M059J (cell line): ENCODE measurements at places on chromosomes 2 and 18.

GRCh38 chr2:130922417-130922816 lies 85.7 kb downstream of the ARHGEF4 start:
- DNase-seq = no peak

- DNase-seq = peak; percentile 39
These were observed 22.5 kb downstream of the STAMBP start for GRCh38 chr2:73851274-73851673.

DNA sequence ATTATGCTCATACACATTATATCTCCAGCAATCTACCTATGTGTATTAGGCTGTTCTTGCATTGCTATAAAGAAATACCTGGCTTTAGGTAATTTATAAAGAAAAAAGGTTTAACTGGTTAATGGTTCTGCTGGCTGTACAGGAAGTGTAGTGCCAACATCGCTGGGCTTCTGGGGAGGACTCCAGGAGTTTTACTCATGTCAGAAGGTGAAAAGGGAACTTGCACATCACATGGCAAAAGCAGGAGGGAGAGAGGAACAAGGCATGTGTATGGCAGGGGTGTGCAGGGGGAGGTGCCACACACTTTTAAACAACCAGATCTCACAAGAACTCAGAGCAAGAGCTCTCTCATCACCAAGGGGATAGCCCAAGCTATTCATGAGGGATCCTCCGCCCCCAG lies 715.4 kb upstream of the ZEB2 start:
- DNase-seq = peak; percentile 4

- no peak for DNase-seq
These were observed 12.6 kb upstream of the SFXN5 start for GRCh38 chr2:73083886-73084800.

DNA sequence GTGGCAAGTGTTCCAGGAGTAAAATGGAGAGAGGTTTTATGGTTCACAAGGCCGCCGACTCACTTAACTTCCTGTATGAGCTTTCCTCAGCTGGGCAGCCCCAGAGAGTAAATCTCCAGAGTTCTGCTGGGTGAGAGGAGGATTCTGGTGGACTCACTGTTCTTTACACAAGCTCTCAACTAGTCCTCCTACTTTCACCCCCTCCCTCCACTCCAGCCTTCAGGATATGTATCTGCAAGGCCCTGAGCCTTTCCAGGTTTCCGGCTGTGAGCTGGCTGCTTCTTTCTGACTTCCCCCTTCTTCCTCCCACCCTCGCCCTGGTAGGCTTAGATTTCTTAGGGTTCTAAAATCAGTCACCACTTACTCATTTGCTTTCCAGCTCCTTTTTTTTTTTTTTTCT lies 34.0 kb downstream of the EML6 start:
- DNase-seq = peak; percentile 32

GRCh38 chr2:133360882-133361281 lies 207.4 kb downstream of the NCKAP5 start:
- no peak for DNase-seq

- no peak for DNase-seq
These were observed 3.0 kb downstream of the CLEC4F start for GRCh38 chr2:70817284-70817954.

DNA sequence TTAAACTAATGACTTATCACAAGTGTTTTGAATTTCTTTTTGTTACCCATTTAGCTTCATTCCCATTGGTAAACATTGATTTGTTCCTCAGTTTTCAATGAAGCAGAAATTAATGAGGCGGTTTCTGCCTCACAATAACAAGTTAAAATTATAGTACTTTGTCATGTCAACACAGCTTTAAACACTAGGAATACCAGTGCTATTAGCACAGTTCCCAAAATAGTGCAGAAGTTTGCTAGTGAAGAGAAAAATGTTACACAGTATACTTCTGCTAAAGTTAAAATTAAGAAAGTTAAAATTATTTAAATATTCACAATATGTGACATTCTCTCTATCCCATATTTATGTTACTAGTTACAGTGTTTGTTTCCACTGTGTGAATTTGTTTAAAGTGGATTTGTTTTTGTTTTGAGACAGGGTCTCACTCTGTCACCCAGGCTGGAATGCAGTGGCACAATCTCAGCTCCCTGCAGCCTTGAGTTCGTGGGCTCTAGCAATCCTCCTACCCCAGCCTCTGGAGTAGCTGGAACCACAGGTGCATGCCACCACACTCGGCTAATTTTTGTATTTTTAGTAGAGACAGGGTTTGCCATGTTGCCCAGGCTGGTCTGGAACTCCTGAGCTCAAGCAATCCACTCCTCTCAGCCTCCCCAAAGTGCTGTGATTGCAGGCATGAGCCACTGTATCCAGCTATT lies 3.8 kb upstream of the CHN1 start:
- no peak for DNase-seq

GRCh38 chr18:79687806-79688205 lies 8.2 kb downstream of the CTDP1 start:
- DNase-seq = peak; percentile 85

DNA sequence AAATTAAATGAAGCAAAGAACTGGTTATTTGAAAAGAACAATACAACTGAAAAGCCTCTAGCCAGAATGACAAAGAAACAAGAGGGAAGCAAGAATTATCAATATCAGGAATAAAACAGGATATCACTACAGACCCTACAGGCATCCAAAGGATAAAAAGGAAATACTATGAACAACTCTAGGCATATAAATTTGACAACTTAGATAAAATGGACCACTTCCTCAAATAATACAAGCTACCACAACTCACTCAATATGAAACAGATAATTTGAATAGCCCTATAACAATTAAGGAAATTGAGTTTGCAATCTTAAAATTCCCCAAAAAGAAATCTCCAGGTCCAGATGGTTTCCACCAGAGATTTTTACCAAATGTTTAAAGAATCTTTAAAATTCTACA lies 19.8 kb downstream of the RPRD1A start:
- no peak for DNase-seq

DNA sequence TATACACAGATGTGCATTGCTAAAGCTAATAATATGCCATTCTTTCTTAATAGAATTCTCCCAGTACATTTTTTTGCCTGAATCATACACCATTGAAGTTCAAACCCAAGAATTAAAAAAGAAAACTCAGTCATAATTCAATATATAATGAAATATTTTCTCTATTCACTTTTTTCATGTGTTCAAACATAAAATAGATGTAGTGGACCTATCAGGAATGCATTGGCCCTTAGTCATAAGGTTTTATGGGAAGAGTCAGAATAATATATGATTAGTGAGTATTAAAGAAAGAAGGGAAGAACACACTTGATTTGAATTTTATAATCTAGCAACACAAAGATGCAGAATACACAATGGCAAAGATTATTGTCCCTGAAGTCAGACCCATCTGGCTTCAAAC lies 297.0 kb upstream of the COL3A1 start:
- no peak for DNase-seq

DNA sequence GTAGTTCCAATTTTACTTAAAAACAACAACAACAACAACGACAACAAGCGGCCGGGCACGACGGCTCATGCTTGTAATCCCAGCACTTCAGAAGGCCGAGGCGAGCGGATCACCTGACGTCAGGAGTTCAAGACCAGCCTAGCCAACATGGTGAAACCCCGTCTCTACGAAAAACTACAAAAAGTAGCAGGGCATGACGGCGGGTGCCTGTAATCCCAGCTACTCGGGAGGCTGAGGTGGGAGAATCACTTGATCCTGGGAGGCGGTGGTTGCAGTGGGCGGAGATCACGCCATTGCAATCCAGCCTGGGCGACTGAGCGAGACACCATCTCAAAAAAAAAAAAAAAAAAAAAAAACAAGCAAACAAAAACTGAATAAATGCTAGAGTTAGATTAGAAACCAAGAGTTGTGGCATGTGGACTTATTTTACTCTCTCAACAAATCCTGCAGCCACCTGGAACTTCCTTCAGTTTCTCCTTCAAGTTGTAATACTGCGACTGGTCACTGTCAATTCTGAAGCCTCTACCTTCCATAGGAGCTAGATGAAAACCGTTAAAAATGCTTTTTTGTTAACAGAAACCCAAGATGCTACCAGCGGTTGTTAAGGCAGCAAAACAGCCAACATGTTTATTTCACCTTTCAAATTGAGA lies 1.3 kb downstream of the ATP5F1A start:
- no peak for DNase-seq

GRCh38 chr2:128801576-128801975 lies 482.9 kb upstream of the HS6ST1 start:
- no peak for DNase-seq

GRCh38 chr18:25077038-25077943 lies 274.7 kb downstream of the ZNF521 start:
- no peak for DNase-seq

DNA sequence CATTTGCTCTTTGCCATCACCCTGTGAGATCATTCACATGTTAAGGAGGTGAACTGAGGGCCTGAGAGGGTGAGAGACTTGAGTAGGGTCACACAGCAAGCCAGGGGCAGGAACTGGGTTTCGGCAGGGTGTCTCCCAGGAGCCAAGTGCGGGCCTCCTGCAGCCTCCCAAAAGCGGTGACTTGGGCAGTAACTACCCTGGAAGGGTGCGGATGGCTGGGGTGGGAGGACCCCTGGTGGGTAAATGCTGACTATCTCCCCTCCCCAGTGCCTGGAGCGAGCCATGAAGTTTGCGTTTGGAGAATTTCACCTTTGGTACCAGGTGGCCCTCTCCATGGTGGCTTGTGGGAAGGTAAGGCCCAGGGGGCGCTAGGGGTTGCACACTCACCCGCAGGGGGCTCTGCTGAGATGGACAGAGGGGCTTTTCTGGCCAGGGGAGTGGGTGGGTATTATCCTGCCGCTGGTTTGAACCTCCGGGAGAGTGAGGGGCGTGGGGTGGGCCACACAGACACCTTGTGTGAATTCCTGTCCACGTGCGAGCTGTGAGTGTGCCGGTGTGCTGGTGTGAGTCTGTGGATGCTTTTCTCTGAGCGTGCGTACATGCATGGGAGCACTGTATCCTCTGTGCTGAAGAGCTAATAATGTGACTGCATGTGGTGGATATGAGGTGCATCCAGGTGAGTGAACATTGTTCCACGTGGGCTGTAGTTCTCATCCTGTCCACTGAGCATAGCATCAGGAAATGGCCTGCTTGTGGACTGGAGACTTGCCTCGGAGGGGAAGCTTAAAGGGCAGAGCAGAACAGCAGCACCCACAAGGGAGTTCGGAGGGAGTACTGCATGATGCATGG lies 91.0 kb upstream of the MCFD2 start:
- no peak for DNase-seq

GRCh38 chr18:38651736-38652135 lies 1086.1 kb upstream of the CELF4 start:
- no peak for DNase-seq

DNA sequence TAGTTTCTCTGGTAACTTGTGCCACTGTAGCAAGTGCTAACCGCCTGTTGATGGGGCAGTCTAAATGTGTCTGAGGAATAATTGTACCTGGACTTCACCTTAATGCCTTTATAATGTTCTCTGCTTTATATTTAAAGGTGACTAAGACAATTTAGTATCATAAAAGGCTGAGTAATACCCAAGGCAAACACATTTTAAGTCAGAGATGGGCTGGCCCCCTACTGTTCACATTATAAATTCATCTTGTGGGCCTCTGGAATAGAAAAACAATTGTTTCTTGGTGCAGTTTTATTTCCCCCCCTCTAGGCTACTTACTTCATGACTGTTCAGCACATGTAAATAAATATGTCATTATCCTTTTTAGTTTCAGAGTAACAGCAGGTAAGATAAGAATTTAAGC lies 559.3 kb upstream of the PIK3C3 start:
- peak; percentile 44 for DNase-seq

DNA sequence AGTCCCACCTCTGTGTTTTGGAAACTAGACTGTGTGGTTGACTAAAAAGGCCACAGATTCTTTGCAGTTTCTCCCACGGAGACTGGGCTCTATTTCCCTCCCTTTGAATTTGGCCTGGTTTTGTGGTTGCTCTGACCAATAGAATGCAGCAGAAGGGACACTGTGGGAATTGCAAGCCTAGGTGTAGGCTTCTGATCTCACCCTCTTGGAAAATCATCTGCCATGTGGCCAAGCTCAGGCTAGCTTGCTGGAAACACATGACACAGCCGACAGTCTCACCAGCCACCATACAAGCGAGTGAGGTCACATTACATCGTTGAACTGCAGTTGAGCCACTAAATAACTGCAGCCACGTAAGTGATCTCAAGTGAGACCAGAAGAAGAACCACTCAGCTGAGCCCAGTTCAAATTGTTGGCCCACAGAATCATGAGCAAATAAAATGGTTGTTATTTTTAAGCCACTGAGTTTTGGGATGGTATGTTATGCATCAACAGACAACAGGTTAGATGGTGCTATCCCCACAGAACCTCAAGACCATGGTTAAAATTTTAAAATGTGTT lies 319.1 kb upstream of the MEX3C start:
- no peak for DNase-seq

- DNase-seq = no peak
These were observed 243.6 kb downstream of the ZNF407 start for GRCh38 chr18:74841248-74841647.

DNA sequence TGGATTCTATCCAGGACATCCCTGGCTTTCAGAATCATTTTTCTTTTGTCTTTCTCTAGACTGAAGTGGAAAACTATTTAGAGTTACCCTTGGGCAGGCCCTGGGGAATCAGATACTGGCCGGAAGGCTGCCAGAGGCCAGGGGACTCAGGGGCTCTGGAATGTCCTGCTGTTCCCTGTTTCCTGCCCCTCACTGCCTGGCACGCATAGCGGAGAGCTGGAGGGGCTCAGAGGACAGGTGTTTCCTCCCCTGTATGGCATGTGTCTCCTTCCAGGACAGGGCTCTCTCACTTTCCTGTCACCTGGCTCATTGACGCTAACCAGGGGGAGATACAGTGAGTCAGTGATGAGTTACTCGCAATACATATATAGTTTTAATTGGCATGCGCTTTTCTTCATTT lies 38.8 kb downstream of the DYSF start:
- no peak for DNase-seq

DNA sequence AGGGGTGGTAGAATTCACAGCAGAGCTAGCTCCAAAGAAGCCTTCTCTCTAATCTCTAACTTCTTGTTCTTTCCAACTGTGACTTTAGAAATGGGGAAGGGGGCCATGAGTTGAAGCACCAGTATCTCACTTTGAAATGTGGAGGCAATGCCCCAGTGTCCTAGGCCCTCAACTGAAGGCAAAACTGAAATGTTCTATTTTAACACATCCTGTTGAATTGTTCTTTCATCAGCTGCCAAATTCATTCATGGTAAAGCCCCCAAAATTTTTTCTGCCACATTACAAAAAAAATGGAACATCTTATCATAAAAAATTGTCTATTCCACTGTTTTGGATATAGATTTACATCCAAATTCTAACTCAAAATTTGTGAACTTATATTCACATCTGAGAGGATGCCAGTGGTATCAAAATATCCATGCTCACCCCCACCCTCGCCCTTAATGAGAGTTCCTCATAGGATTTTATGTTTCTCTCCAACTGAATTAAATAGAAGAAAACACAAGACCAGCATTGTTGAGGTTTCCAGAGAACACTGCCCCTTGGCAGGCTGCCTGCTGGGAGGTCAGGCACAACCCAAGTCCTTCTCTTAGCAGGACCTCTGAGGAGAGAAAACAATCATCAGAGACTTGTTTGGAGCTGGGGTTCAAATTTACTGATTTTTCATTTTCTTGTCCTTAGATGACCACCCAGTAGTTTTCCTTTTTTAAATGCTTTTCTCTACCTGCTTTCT lies 147.4 kb upstream of the PGAP1 start:
- peak; percentile 60 for DNase-seq
